ENCODE measurements at places on chromosomes 4 and X. TPM values are rescaled to one million over a fixed set of nuclear protein-coding genes. Genes with fewer than 3 reads are reported as not detected.
A peak's percentile ranks its signal among the peaks of the same experiment; 100 is the strongest.

The HMX1 gene
- total RNA-seq = not detected

The CLIC2 gene
- total RNA-seq = 28.2 TPM

The UGT2A1 gene
- not detected for total RNA-seq

The CRMP1 gene
- 5.0 TPM for total RNA-seq

The CTSO gene
- total RNA-seq = 26.0 TPM

The CSN1S1 gene
- total RNA-seq = not detected

The PPBP gene
- not detected for total RNA-seq

The SH3D19 gene
- 144 TPM for total RNA-seq

The GAB3 gene
- 2.0 TPM for total RNA-seq

The PDE5A gene
- 144 TPM for total RNA-seq

The GABRE gene
- 14.2 TPM for total RNA-seq

The TRAM1L1 gene
- 0.83 TPM for total RNA-seq

DNA sequence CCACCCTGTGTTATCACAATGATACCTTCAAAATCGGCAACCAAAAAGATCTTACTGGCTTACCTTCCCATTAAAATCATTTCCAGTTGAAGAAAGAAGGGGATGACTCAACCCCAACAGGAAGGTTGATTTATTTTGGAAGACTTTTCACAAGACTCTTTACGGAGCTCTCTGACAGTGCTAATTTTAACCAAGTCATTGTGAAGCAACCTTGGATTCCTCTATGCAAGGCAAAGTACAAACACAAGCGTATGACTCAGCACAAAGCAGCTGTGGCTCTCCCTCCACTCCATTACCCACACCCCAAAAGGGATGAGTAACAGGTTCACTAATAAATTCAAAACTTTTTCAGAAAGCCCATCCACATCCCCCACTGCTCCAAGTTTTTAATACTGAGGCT, 213.8 kb upstream of the FGF13 start:
- no peak for DNase-seq

DNA sequence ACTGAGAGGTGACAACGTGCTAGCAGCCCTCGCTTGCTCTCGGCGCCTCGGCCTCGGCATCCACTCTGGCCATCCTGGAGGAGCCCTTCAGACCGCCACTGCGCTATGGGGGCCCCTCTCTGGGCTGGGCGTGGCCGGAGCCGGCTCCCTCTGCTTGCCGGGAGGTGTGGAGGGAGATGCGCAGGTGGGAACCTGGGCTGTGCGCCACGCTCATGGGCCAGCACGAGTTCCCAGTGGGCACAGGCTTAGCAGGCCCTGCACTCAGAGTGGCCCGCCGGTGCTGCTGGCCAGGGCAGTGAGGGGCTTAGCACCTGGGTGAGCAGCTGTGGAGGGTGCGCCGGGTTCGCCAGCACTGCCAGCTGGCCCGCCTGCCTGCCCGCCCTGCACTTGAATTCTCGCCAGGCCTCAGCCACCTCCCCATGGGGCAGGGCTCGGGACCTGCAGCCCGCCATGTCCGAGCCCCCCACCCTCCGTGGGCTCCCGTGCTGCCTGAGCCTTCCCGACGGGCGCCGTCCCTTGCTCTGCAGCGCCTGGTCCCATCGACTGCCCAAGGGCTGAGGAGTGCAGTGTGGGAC, 148.0 kb downstream of the RAPGEF2 start:
- DNase-seq = no peak

DNA sequence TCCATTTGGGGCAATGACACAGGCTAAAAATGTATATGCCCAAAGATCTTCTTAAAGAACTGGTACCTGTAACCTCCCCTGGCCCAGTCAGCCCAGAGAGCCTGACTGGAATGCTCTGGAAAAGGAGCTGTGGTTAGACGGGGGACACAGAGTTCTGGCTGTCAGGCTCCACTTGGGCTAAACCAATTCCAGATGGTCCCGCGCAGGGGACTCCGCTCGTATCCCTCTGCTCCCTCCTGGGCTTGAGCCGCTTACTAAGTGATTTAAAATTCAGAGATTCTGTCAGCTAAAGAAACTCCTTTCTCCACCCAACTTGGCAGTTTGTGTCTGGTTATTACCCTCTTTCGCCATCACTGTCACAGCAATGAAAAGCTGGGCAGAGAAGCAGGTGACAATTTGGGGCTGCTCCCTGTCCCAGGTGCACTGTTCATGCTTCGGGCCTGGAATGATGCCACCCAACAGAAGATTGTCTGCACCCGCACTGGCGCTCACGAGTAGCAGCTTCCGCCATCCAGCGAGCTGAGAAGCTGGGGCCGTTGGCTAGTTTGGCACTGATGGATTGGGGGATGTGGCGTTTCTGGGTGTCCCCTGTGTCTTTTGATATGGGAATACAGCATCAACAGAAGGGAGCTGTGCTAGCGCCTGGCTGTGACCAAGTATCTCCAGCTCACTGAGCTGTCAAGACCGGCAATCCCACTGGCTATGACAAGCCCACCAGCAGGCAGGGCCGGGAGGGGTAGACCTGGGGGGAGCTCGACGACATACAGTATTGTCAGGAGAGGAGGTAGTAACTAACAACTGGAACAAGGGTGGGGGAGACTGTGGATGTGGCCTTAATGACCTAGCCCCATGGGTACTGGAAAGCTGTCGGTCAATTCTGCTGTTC, 6.7 kb upstream of the IRAK1 start:
- DNase-seq = peak; percentile 60

- no peak for DNase-seq
Observed at GRCh38 chr4:149345424-149345823, 470.2 kb downstream of the IQCM start.

DNA sequence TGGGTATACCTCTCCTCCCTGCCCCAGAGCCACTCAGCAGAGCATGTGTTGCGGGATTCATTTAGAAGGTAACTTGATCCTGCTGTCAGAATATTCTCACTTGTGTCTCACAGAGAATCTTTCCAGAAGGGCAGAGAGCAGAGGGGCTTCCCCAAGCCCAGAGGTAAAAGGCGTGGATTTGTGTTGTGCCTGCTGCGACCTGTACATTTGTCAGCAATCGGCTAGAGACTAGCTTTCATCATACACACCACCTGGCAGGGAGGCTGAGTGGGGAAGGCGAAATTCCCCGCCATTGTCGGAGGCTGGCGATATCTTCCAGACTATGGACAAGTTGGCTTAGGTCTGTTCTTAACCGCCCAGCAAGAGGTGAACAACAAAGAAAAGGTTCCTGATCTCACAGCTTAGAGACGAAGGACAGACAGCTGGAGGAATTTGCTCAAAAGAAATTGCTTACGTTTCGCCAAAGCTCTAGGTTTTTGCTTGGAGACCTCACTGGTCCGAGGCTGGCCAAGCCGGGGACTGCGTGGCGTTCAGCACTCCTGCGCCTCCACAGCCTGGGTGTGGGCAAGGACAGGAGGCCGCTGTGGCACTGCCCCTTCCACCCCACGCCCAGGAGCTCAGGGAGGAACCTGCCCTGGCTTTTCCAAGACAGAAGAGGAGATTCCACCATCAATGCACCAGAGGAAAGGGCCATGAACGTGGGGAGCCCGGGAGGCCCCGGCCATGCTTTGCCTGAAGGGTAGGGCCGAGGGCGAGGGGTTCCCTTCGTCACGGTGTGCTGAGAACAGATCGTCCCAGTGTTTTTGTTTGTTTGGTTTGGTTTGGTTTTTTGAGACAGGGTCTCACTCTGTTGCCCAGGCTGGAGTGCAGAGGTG, 69.4 kb downstream of the DCTD start:
- DNase-seq = no peak

DNA sequence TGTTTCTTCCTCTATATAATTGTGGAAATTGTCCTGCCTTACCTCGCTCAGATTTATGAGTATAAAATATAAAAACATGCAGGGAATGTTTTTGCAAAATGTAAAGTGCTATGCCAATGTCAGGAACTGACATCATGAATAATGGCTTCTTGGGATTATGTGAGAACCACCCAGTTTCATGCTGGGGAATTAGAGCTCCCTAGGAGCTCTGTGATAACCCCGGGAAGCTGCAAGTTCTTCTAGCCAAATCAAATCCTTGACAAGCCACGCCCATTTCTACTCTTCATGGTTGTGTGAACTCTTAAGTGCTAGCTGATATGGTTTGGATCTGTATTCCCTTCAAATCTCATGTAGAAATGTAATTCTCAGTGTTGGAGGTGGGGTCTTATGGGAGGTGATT, 85.9 kb upstream of the PAK3 start:
- DNase-seq = no peak

DNA sequence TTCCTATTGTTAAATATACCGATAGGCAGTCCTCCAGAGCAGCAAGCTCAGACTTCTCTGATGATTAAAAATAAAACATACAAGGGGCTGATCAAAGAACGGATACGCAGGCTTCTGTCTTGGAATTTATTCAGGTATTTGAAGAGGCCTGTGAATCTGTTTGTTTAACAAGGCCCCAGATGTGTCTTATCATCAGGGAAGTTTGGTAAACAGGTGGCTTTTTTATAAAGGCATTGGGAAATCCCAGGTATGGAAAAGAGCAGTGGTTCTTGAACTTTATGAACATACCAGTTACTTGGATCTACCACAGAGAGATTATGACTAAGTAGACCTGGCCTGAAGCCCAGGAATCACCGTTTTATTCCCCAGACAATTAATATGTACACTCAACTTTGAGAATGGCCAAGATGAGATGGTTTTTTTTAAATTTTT, 47.9 kb downstream of the SOWAHB start:
- DNase-seq = no peak

DNA sequence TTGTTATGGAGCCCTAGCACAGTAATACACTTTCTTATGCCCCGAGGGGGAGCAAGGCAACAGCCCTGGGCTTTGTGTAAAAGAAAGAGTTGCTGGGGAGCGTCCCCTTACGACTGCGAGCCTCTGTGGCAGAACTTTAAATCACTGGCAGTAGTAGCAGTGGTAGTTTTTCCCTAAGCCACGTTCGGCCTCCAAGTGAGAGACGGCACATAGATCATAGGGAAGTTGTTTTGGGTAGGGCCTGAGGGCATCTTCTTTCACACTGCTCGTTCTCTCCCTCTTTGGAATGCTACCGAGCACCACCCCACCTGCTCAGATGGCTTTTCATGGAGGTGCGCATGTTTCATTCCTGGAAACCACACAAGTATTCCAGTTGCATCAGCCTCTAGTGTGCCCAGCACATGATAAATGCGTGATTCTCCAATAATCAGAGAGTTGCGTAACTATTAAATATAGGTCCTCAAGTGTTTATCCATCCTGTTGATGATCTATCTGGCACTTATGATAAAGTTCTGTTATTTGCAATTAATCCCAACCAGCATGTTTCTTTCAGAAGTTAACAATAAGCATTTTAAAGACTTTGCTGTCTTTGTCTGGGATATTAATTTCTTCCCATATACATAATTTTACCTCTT, 7.0 kb upstream of the SYNPO2 start:
- no peak for DNase-seq

DNA sequence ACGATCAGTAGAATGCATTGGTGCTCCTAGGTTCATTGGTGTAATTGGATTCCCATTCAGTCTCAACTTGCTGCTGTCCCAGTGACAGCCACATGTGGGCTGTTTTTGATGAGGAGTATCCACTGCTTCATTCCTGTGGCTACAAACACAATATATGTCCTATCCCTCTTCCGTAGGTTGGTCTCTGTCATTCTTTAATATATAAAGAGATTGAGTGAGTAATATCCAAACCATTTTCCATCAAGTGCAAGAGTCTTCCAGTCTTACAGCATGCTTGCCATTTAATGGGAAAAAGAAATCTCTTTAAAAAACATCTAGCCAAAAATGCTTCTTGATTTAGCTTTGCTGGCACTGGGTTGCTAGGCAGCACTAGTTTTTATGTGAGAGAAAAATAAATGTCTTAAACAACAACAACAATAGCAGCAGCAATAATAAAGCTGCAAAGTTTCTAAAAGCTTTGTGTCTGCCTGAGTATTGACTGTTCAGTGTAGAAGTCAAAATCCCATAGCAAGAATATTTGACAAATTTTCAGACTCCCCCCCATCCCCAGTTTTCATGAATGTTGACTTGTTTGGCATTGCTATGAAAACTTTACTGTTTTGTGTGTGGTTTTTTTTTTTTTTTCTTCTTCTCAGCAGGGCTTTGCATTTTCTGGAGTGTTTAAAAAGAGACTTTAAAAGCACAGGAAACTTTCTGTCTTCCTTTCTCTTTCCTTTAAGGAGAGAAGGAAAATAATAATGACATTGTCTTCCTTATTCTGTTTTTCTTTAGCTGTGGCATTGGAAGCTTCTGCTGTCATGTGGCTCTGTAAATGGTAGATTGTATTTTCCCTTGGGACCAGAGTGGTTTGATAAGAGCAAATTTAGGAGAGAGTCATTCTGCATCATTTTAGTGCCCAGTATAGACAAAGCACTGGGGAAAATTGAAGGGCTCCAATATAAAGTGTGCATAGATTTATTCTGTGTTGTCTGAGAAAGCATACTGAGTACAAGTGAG, 244.3 kb downstream of the ARHGAP10 start:
- DNase-seq = no peak

- no peak for DNase-seq
Observed at GRCh38 chr4:102321260-102321995, 23.9 kb downstream of the SLC39A8 start.

DNA sequence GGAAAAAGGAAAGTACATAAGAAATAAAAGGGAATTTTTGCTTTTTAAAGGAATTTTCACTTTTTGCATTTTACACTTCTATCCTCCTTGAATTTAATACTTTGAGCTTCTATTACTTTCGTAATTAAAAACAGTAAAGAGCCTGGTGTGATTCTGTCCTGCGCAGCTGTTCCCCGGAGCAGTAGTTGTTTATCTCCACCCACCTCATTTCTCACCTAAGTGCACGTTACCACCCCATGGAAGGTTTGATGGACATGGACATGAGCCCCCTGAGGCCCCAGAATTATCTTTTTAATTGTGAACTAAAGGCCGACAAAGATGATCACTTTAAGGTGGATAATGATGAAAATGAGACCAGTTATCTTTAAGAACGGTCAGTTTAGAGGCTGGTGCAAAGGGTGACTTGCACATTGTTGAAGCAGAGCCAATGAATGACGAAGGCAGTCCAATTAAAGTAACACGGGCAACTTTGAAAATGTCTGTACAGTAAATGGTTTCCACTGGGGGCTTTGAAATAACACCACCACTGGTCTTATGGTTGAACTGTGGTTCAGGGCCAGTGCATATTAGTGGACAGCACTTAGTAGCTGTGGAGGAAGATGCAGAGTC, 52.1 kb upstream of the TEX13D start:
- no peak for DNase-seq

- no peak for DNase-seq
Observed at GRCh38 chr4:48403358-48403757, 62.0 kb downstream of the SLAIN2 start.

DNA sequence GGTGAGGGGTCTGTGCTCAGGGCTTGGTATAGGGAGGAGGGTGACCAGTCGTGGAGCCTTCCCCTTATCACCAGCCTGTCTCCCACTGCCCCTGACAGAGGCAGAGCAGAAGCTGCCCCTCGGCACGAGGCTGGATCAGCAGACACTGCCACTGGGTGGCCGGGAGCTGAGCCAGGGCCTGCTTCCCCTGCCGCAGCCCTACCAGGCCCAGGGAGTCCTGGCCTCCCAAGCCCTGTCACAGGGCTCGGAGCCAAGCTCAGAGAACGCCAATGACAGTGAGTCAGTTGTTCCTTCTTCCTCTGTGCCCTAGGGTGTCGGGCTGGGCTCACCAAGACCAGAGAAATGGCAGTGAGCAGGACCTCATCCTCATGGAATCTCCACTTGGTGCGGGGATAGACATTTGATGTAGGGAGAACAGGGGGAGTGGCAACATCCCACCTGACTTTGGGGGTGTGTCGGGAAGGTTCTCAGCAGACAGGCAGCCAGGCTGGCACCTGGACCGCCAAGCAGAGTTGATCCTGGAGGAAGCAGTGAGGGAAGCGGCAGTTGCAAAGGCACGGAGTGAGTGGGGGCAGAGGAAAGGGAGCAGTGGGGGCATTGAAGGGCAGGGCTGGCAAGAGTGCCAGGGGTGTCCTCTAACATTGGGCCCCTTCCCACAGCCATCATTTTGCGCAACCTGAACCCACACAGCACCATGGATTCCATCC, 14.3 kb upstream of the UBA1 start:
- DNase-seq = peak; percentile 79

- DNase-seq = no peak
Observed at GRCh38 chr4:40199999-40200874, 3.4 kb downstream of the RHOH start.

All from sigmoid colon (tissue), 7 donors.